ENCODE measurements at places on chromosomes 1 and 21.

DNA sequence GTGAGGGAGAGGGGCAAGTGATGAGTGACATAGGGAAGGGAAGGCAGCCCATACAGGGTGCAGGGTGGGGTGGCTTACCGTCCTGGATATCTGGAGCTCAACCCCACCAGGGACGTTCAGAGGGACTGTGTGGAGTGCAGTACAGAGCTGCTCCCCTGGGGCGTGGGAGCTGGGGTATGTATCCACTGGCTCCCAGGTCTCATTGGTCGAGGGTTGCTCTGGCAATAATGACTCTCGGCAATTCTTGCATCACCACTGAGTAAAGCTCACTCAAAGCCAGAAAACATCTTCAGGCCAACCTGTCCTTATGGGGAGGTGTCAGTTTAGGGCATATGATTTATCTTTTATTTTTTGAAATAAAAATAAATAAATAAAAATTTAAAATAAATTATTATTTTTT, 43.2 kb upstream of the RUNX3 start:
- no peak for DNase-seq

GRCh38 chr1:32725615-32725982, 23.0 kb upstream of the SYNC start:
- DNase-seq, result no peak

- DNase-seq, result no peak
Measured at GRCh38 chr1:219480011-219480410, 132.9 kb downstream of the ZC3H11B start.

GRCh38 chr1:245946905-245947304, 560.2 kb downstream of the SMYD3 start:
- no peak for DNase-seq

- no peak for DNase-seq
Measured at GRCh38 chr1:17865912-17866739, 111.0 kb downstream of the ACTL8 start.

GRCh38 chr1:29122682-29123052, 1.0 kb downstream of the TMEM200B start:
- DNase-seq, result no peak

GRCh38 chr1:147243228-147243685, 773 bp downstream of the CHD1L start:
- no peak for DNase-seq

- no peak for DNase-seq
Measured at GRCh38 chr21:38272215-38272614, 15.4 kb downstream of the KCNJ15 start.

DNA sequence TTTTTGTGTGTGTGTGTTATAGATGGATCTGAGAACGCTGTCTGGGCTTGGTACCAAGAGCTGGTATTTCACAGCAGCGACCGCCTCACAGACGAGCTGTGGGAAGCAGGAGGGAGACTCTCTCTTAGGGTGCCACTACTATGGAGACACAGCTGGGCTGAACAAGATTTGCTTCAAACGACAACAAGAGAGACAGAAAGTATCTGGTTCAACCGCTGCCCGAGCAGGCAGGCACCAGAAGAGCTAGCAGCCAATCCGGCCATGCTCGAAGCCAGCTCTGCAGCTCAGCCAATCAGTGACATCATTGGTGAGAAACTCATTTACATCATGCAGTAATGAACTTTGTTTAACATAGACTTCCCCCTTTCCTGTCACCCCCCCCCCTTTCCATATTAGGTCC, 341.3 kb downstream of the USP25 start:
- DNase-seq, result no peak

DNA sequence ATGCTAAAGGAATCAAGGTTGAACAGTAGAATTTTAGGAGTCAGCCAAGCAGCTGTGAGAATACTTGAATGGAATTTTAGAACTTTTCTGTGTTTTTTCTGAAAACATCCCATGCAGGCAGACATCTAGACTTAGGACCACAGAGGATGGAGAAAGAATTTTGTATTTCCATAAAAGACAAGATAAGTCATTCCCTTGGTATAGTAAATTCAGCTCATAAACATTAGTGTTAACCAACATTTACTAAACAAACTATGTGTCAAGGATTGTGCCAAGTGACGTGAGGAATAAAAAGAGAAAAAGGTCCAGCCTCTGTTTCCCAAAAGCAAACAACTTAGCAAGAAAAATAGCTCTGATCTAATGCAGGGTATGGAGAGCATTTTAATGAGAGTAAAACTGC, 210.2 kb upstream of the NR5A2 start:
- DNase-seq, result no peak
